ENCODE measurements at places on chromosomes 1 and 21.

GRCh38 chr1:115052454-115053083 is 22.9 kb downstream of the TSHB start:
- DNase-seq = no peak

DNA sequence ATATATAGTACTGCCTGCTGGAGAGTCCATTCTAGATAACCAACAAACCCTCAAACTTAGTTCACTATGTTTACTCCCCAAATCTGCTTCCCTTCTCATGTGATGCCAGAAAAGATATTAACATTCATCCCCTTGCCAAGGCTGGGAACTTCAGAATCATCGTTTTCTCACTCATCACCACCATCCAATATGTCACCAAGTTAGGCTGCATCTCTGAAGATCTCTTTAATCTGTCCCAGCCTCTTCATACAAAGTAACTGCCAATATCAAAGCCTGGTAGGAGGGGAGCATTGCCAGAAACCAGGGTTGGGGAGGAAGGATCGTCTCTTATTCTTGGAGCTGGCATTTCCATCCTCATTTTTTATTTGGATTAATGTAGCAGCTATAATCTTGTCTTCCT is 71.6 kb downstream of the XCL2 start:
- DNase-seq = no peak

DNA sequence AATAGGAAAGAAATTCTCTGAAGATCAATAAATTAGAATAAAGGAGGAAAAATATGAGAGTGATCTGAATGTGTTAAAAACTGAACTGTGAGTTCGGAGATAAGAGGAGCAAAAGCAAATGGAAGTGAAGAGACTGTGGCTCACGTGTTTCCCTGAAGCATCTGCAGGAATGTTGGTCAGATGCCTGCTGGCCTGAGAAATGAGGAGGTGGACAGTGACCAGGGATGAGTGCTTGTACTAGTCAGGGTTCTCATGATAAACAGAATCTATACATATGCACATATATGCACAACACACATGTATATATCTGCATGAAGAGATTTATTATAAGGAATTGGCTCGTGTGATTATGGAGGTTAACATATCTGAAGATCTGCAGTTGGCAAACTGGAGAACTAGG is 103.4 kb upstream of the TIAM1 start:
- DNase-seq = no peak

- DNase-seq = no peak
Measured at GRCh38 chr1:57423656-57424211, at the start of gene DAB1. DAB1 (minus strand) TSS chr1:57424060; CDS start chr1:57291030, 133,030 bp downstream.

DNA sequence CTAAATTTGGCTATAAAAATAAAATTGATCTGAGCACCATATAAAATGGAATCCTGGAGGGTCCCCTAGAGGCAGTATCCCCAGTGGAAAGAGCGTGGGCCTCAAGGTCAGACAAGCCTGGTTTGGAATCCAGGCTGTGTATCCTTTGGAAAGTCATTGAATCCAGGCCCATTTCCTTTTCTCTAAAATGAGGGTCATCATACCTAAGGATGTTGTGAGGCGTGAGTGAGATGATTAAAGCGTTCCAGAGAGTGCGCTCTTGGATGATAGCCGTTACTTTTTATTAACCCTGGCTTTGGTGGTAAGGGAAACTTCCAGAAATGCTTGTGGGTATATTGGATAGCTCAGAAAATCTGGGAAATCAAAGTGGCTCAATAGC is 683 bp upstream of the ZNF436 start:
- DNase-seq = no peak

DNA sequence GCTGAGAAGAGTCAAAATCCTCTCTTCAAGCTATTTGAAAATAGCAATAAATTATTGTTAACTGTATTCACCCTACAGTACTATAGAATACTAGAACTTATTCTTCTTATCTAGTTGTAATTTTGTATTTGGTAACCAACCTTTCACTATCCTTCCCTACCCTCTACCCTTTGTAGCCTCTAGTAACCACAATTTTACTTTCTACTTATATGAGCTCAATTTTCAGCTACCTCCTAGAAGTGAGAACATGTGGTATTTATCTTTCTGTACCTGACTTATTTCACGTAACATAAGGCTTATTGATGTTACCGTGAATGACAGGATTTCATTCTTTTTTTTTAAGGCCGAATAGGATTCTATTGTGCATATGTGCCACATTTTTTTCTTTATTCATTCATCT is 30.0 kb downstream of the ZC3H11B start:
- no peak for DNase-seq

DNA sequence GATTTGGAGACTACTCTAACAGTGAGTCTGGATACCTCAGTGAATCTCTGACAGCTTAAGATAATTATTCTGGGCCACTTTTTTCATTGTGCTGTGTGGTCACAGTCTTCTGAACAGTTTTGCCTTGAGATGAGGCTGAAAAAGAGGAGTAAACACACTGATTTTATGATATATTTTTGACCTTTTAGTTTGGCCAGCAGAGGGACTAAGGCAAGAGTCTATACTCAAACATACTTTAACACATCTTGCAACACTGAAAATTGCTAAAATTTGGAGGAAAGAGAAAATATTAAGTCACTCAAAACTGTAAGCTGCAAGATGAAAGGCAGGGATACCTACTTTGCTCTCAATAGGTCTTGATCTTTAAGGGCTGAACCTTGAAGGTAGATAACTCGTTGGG is 182.7 kb downstream of the KCNT2 start:
- DNase-seq = no peak

- DNase-seq = no peak
Measured at GRCh38 chr1:56527548-56528302, 51.6 kb downstream of the PLPP3 start.

DNA sequence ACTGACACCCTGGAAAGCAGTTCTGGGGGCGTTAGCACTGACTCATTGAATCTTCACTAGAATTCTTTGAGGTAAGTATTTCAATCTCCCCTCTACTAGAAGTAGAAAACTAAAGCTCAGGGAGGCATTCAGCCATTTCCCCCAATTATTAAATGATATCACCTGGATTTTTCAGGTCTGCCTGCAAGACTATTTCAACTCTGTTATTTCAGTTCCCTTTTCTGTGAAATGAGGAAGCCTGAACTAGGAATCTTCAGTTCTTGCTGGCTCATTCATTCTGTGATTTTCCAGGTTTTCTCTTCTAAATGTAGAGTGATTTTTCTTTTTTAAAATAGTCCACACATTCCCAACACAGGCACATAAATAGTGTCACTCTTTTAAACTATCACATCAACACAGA is 337.0 kb upstream of the NR5A2 start:
- DNase-seq = no peak

DNA sequence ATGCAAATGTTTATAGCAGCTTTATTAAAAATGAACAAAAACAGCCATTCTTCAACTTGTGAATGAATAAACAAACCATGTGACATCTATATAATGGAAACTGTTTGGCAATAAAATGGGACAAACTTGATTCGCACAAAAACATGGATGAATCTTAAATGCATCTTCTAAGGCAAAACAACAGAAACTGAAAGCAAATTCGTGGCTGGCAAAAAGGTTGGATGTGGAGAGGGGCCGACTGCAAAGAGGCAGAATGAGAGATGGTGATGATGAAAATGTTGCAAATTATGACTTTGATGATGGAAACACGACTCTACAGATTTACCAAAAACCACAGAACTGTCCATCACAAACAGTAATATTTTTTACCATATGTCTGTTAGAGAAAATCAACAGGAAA is 327.0 kb upstream of the NR5A2 start:
- DNase-seq = no peak

- no peak for DNase-seq
Measured at GRCh38 chr21:45140346-45140940, 66.1 kb downstream of the ADARB1 start.

DNA sequence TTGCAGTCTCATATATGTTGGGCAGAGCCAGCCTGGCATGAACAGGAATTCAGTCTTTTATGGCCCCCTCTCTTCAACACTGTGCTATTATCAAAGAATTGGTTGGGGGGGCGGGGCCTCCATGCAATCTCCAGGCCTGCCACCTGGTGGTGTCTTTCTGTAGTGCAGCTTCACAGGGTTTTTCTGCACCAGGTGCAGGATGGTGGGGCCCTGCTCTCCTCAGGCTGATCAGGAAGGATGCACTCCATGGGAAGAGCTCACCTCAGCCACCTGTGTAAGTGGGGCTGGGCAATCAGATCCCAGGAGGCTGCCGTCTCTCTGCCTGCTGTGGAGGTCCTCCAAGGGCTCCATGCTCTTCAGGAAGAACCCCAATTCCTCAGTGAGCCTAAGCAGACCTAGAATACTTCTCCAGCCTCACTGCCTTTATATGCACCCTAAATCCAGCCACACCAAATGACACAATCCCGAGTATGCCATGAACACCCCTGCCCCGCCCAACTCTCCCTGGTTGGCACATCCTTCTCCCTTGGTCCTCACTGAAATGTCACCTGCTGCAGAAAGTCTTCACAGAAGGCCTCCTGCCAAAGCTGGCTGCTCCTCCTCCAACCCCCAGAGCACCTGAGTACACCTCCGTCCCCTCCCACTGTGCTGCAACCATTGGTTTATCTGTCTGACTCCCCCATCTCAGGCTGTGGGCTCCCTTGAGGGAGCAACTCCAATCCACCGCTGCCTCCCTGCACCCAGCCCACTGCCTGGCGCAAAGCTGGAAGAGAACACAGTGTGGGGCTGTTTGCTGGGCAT is 16.5 kb downstream of the STK40 start:
- DNase-seq = no peak

GRCh38 chr1:86273066-86273465 is 116.5 kb upstream of the COL24A1 start:
- no peak for DNase-seq

- DNase-seq = no peak
Measured at GRCh38 chr1:10667861-10668761, 128.3 kb downstream of the CASZ1 start.

GRCh38 chr1:91781371-91781825 is 104.6 kb downstream of the TGFBR3 start:
- no peak for DNase-seq

GRCh38 chr21:15455819-15456462 is 273.8 kb upstream of the USP25 start:
- peak; percentile 10 for DNase-seq

GRCh38 chr1:168567007-168567406 is 9.4 kb upstream of the XCL1 start:
- DNase-seq = no peak

GRCh38 chr21:32278103-32278502 is 746 bp downstream of the MIS18A start:
- no peak for DNase-seq

DNA sequence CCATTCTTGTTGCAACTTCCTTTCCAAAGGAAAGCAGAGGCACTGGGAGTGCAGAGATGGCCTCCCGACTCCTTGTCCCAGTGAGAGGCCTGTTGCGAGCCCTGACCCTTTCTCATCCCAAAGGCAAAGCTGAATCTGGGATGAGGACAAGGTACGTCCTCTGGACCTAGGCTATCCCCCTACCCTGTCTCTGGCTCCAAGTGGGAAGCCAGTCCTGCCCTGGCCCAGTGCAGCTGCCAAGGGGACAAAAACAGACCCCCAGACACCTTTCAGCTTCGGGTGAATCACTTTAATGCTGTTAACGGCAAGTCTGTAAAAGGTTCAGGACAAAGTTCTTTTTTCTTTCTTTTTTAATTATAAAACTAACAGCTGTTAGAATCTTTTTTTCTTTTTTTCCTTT is 2.5 kb downstream of the TSSK3 start:
- no peak for DNase-seq

DNA sequence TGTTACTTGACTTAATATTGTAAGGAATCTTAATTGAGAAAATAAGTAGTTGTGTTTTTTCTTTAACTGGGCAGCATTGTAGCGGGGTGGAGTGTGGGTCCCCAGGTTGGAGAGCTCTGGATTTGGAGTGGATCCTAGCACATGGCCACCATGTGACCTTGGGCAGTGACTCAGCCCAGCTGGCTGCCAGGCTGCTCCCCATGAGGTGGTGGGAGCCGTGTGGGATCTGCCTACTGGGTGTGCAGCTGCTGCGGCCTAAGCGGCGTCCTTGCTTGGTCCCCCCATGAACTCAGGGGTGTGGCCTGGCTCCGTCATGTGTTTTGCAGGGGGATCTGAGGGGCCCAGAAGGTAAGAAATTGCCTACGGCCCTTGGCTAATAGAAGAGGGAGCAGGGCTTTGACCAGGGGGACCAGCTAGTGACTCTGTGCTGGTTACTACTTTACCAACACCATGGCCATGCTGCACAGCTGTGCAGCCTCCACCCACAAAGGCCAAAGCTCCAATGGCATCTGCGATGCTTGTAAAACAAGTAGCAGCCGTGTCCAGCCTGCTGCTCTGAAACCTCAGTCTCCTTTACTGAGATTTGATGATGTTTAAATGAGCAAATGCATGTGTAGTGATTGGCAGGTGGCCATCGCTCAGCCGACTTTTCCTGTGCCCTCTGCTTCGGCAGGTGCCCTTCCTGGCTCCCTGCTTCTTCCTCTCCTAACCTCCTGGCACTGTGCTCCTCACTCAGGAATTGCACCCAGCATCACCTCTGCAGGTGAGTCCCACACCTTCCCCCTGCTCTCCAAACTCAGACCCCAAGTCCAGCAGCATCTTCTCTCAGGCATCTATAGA is 68.3 kb downstream of the ADARB1 start:
- no peak for DNase-seq

DNA sequence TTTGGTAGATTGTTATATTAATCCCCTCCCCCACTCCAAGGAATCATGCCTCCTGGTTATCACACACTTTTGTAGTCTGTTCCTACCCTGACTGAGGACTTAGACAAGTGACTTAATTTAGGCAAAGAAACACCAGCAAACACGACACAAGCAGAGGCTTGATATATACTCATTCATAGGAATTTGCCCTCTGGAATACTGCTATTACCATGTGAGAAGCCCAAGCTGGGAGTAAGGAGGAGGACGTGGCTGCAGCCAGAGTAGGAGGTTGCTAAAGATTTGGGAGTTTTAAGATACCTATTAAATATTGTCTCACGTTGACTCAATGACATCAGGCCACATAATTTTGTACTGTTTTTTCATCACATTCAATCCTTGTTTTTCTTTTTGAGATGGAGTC is 100.2 kb downstream of the LRRC53 start:
- DNase-seq = no peak

GRCh38 chr1:56410405-56410804 is 169.0 kb downstream of the PLPP3 start:
- DNase-seq = no peak

- DNase-seq = no peak
Measured at GRCh38 chr1:145871994-145872924, 13.4 kb upstream of the PIAS3 start.

- DNase-seq = no peak
Measured at GRCh38 chr1:108824051-108824450, 32.8 kb downstream of the AKNAD1 start.

DNA sequence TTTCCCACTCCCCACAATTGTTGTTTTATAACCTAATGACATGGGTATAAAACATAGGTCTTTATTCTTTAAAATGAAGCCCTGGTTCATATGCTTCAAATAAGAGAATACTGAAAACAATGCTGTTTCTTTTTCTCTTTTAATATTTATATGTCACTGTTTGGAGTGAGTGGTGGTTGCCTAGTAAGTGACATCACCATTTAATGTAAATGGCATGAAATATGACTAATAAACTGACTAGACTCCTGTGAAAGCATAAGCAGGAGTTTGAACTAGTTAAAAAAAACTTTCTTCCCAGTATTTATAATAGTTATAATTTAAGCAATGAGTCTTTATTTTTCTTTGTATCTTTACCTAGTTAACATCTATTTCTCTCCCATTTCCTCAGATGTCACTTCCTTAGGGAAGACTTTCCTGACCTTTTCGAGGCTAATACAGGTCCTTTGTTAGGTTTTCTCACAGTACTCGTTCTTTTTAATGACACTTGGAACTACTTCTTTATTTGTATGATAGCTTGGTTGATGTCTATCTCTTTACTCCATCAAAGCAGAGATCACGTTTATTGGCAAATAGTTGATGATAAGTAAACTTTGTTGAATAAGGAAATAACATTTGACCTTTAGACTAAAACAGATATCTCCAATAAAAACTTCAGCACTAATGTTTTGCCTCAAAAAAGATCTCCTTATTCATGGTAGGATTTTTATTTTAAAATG is 105.4 kb upstream of the PDC start:
- DNase-seq = no peak

Measured in cortex of kidney (tissue), 1 donor.